ENCODE measurements at places on chromosomes 11 and 22. TPM values are rescaled to one million over a fixed set of nuclear protein-coding genes. Genes with fewer than 3 reads are reported as not detected.
A peak's percentile ranks its signal among the peaks of the same experiment; 100 is the strongest.

DNA sequence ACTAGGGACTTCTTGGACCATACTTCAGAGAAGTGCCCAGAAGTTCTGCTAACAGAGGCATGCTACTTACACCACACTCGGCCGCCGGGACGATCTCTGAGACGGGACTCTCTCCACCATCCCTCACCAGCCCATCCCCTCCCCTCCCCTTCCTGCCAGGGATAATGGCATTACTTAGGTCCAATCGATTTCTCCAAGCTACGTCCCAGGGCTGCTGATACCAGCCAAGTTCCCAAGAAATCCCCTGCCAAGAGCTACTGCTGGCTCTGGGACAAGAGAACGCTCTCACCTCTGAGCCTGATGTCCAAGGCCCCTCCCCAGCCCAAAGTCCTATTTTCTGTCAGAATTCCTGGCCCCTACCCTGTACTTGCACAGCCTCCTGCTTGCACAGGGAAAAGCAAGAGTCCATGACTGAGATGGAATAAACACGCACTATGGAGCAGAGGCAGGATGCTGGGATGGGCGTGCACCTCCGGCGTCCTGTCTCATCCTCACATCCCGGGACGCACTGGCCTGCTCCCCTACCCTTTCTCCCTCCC, 42.7 kb downstream of the GDPD5 start:
- no peak overlapping the region for H3K27ac ChIP-seq
- DNase-seq, result peak; percentile 80
- no peaks in the 10 kb centered on the region for H3K36me3 ChIP-seq
- peaks cover 15% of the 10 kb centered on the region for H3K4me1 ChIP-seq
- H3K4me3 ChIP-seq, result no peak overlapping the region
- H3K27me3 ChIP-seq, result no peaks in the 10 kb centered on the region

DNA sequence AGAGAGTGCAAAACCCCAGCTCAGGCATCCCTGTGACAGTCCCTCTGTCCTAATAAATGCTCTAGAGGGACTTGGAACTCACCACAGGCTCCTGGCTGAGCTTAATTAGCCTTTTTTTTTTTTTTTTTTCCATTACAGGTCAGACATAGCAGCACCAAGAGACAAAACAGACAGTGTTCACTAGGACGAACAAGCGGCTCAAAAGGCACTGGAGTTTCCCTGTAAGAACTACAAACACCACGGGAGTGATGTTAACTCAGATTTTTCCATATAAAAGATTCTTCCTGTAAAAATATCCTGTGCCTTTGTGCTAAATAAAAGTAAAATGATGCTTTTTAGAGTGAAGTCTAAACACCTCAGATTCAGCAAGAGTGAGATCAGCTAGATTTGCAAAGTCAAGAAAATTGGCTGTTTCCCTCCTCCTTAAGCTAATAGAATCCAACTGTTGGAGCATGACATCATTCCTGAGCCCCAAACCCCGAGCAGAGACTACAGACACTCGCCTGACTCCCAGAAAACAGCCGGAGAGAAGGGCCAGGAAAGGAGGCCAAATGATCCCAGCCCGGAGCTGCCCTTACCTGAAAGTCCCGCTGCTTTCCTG, 101.0 kb upstream of the AKIP1 start:
- H3K36me3 ChIP-seq, result no peaks in the 10 kb centered on the region
- peaks cover 8% of the 10 kb centered on the region for H3K4me1 ChIP-seq
- peak overlapping the region; percentile 60 for H3K27ac ChIP-seq
- H3K4me3 ChIP-seq, result peak overlapping the region; percentile 75

- no peaks in the 10 kb centered on the region for H3K36me3 ChIP-seq
- H3K27ac ChIP-seq, result peak overlapping the region; percentile 73
- no peak for DNase-seq
- H3K27me3 ChIP-seq, result no peaks in the 10 kb centered on the region
- H3K4me1 ChIP-seq, result peaks cover 46% of the 10 kb centered on the region
- H3K4me3 ChIP-seq, result no peak overlapping the region
Measured at GRCh38 chr11:111634981-111635705, 32.9 kb downstream of the SIK2 start.

DNA sequence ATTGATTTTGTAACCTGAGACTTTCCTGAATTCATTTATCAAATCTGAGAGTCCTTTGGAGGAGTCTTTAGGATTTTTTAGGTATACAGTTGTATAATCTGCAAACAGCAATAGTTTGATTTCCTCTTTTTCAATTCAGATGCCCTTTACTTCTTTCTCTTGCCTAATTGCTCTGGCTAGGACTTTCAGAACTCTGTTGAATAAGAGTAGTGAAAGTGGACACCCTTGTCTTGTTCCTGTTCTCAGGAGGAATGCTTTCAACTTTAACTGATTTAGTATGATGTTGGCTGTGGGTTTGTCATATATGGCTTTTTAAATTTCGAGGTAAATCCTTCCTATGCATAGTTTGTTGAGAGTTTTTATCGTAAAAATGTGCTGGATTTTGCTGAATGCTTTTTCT, 227.4 kb downstream of the CSNK2A3 start:
- H3K4me3 ChIP-seq, result no peak overlapping the region
- H3K36me3 ChIP-seq, result no peaks in the 10 kb centered on the region
- DNase-seq, result no peak
- H3K4me1 ChIP-seq, result no peaks in the 10 kb centered on the region

DNA sequence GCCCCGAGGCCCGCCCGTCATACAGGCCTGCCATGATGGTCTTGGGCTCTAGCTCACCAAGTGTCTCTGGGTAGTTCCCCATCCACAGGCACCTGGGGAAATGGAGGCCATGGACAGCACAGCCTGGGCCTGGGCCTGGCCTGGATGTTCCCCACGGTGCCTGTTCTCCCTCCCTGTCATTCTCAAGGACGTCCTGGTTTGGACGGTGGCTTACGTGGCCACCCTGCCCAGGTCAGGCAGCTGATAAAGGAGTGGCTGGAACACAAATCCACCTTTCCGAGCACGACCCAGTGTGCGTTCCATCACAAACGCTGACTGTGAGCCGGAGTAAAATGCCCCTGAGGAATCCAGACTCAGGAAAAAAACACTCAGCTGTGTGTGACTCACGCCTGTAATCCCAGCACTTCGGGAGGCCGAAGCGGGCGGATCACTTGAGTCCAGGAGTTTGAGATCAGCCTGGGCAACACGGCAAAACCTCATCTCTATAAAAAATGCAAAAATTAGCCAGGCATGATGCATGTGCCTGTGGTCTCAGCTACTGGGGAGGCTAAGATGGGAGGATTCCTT, 41.2 kb upstream of the TESMIN start:
- H3K36me3 ChIP-seq, result peaks cover 13% of the 10 kb centered on the region
- H3K4me3 ChIP-seq, result no peak overlapping the region

- H3K27me3 ChIP-seq, result no peaks in the 10 kb centered on the region
- H3K27ac ChIP-seq, result no peak overlapping the region
- peak; percentile 36 for DNase-seq
- H3K4me1 ChIP-seq, result peaks cover 46% of the 10 kb centered on the region
Measured at GRCh38 chr11:68148071-68148805, 27.1 kb upstream of the CHKA start.

- no peaks in the 10 kb centered on the region for H3K27me3 ChIP-seq
- no peak overlapping the region for H3K27ac ChIP-seq
- peaks cover 21% of the 10 kb centered on the region for H3K4me1 ChIP-seq
Measured at GRCh38 chr11:118872403-118872821, 11.3 kb upstream of the CXCR5 start.

DNA sequence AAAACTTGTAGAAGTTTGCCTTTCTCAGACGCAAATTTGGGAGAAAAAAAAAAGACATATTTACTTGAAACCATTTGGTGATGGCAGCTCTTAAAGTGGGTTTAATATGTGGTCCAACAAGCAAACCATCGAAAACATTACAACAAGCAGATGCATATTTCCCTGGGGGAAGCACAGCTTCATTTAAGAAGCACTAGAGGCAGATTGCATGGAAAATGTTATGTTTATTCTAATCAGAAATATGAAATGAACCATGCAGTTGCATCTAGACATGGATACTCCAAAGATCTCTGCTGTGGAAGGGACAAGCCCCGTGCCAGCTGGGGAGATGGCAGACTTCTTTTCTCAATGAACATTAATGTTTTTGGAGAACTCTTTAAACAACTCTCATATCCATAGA, 57.4 kb upstream of the PARVA start:
- no peaks in the 10 kb centered on the region for H3K27me3 ChIP-seq
- no peak for DNase-seq
- no peak overlapping the region for H3K4me3 ChIP-seq
- no peaks in the 10 kb centered on the region for H3K36me3 ChIP-seq
- H3K27ac ChIP-seq, result no peak overlapping the region
- no peaks in the 10 kb centered on the region for H3K4me1 ChIP-seq

- H3K4me3 ChIP-seq, result no peak overlapping the region
- H3K36me3 ChIP-seq, result peaks cover 22% of the 10 kb centered on the region
- peaks cover 6% of the 10 kb centered on the region for H3K4me1 ChIP-seq
- no peak for DNase-seq
- no peak overlapping the region for H3K27ac ChIP-seq
Measured at GRCh38 chr11:20047006-20047768, 113.1 kb downstream of the DBX1 start.

DNA sequence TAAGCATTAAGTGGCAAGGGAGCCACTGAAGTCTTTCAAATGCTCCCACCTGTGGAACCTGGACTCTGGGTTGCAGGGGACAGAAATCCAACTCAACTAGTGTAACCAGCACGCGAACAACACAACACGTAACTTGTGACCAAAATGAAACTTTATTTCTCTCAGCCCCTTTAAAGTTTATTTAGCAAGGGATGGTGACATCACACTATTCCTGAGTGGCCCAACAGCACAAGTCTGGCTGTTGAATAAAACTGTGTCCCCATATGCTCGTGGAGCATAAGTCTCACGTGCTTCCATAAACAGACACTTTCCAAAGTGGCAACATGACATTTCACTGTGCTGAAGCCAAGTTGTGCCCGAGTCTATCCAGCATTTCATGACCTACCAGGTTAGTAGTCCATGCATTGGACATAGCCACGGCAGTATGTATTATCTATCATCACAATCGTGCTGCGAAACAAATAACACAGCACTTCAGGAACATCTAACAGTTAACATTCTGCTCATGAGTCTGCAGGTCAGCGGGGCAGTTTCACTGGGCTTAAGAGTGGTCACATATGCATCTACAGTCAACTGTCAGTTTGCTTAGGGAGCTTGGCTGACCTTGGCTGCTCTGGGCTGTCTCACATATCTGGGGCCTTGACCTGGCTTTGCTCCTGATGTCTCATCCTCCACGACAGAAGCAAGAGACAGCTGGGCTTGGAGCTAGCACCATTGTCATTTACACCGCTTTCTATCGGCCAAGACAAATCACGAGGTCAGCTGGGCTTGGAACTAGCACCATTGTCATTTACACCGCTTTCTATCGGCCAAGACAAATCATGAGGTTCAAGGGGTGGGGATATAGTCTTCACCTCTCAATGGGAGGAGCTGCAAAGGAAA, 35.0 kb upstream of the LMO2 start:
- no peaks in the 10 kb centered on the region for H3K4me1 ChIP-seq
- no peak for DNase-seq
- no peaks in the 10 kb centered on the region for H3K36me3 ChIP-seq
- H3K4me3 ChIP-seq, result no peak overlapping the region
- H3K27me3 ChIP-seq, result no peaks in the 10 kb centered on the region

GRCh38 chr11:2728663-2729332, 29.0 kb upstream of the KCNQ1OT1 start:
- no peaks in the 10 kb centered on the region for H3K27me3 ChIP-seq
- no peaks in the 10 kb centered on the region for H3K36me3 ChIP-seq
- peaks cover 9% of the 10 kb centered on the region for H3K4me1 ChIP-seq

DNA sequence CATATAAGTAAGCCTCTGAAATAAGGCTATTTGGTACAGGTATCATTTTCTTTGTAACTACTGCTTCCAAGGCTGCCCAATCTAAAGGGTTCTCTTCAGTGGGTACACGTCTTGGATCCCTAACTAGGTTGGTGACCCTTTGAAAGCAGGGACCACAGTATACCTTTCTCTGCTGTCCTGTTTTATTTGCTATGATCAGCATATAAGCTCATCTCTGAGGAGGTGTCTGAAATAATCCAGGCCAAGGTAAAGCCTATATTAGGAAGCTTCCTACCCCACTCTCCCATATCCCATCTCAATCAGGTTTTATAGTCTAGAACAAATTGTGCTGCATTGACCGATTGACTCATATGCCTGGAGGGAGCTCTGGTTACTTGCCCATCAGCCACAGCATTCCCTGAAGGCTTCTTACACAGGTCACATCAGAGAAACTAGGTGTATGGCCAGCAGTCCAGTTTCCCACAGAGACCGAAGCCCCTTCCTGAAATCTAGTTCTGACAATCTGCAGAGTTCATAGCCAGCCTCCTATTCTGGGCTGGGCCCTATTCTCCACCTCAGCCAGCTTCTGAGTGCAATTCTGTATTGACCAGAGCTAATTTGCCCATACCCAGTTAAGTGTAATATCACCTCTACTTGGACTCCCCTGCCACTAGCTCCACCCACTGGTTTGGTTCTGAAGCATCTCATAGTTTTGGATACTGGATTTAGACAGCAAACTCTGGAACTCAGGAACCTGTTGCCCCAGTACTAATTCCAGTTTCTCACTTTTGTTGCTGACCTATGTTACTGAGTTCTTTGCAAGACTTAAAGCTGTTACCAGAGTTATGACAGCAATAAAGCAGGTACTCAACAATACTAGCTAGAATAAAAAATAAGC, 62.1 kb upstream of the ARHGAP20 start:
- no peak overlapping the region for H3K27ac ChIP-seq
- no peaks in the 10 kb centered on the region for H3K27me3 ChIP-seq
- no peak for DNase-seq
- H3K4me1 ChIP-seq, result no peaks in the 10 kb centered on the region

DNA sequence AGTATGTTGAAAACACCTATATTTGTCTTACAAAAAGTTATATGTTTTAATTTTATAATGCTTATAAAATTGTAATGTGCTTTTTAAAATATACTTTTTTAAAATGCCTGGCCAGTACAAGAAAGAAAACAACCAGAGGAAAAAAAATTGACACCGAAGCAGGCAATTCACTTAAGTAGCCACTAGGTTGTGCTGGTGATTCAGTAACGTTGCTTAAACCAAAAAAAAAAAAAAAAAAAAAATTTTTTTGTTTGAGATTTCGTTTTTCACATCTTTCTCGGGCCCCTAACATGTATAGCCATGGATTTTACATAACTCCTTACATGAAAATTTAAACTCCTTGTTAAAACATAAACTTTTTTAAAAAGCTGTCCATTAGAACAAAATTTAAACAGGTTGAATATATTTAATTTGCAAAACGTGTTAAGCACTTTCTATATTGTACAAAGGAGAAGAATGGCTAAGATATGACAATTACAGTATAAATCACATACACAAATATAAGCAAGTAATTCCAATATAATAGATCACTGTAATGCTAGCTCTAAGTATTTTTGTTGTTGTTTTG, 9.2 kb downstream of the OR8B4 start:
- no peak overlapping the region for H3K4me3 ChIP-seq
- H3K27ac ChIP-seq, result no peak overlapping the region
- H3K36me3 ChIP-seq, result no peaks in the 10 kb centered on the region
- H3K4me1 ChIP-seq, result no peaks in the 10 kb centered on the region
- no peaks in the 10 kb centered on the region for H3K27me3 ChIP-seq

LAMTOR1 gene
- total RNA-seq, result 33.3 TPM

KCNQ1 gene
- 59.1 TPM for total RNA-seq

RIC8A gene
- total RNA-seq, result 41.0 TPM

PES1 gene
- 66.9 TPM for total RNA-seq

DYNC2H1 gene
- 8.0 TPM for total RNA-seq

GGTLC2 gene
- total RNA-seq, result not detected

C11orf86 gene
- not detected for total RNA-seq

FOLH1 gene
- total RNA-seq, result 0.87 TPM

SHANK3 gene
- total RNA-seq, result 5.0 TPM

GAS2 gene
- 13.4 TPM for total RNA-seq

SLC37A2 gene
- total RNA-seq, result 0.32 TPM

UBE2L6 gene
- 10.1 TPM for total RNA-seq

OR8D4 gene
- total RNA-seq, result 1.4 TPM

Measured in pancreas (tissue), 10 donors.